Body of pancreas (tissue), 4 donors: ENCODE measurements at places on chromosomes 7 and 10. TPM values are rescaled to one million over a fixed set of nuclear protein-coding genes. Genes with fewer than 3 reads are reported as not detected.

Gene OR2A5
- not detected for total RNA-seq

Gene BCL7B
- total RNA-seq: 44.4 TPM

Gene YKT6
- 55.4 TPM for total RNA-seq

Gene AGMO
- 0.52 TPM for total RNA-seq

Gene TRIL
- total RNA-seq: 1.6 TPM

Gene RNF32
- 0.99 TPM for total RNA-seq

Gene AKR1E2
- total RNA-seq: 0.26 TPM

Gene PCLO
- 20.8 TPM for total RNA-seq

Gene EVX1
- not detected for total RNA-seq

Gene PSPH
- total RNA-seq: 4.6 TPM

Gene CPED1
- 5.3 TPM for total RNA-seq

Gene OR2F2
- total RNA-seq: not detected

Gene TEX47
- total RNA-seq: not detected

Gene AOAH
- 6.2 TPM for total RNA-seq

Gene PPP1R17
- total RNA-seq: not detected

Gene SLC16A12
- total RNA-seq: 19.5 TPM

Gene GIMAP4
- 8.2 TPM for total RNA-seq

Gene SEMA3A
- total RNA-seq: 2.6 TPM

Gene HMX2
- total RNA-seq: not detected

Gene MUC3A
- total RNA-seq: 3.0 TPM

Gene DGKI
- not detected for total RNA-seq

Gene PON1
- 0.78 TPM for total RNA-seq

Gene XRCC2
- under 0.01 TPM for total RNA-seq

Gene KLLN
- 0.99 TPM for total RNA-seq

Gene ZNF716
- not detected for total RNA-seq

Gene STARD3NL
- 19.7 TPM for total RNA-seq

Gene FAM20C
- 26.0 TPM for total RNA-seq

Gene PAOX
- total RNA-seq: 9.6 TPM

Gene WNT8B
- total RNA-seq: not detected

Gene HOXA7
- total RNA-seq: 0.66 TPM

Gene GPC2
- 0.99 TPM for total RNA-seq
